ENCODE measurements at places on chromosomes 4 and X.

GRCh38 chr4:102616636-102617035 is 115.5 kb downstream of the NFKB1 start:
- no peak for DNase-seq

DNA sequence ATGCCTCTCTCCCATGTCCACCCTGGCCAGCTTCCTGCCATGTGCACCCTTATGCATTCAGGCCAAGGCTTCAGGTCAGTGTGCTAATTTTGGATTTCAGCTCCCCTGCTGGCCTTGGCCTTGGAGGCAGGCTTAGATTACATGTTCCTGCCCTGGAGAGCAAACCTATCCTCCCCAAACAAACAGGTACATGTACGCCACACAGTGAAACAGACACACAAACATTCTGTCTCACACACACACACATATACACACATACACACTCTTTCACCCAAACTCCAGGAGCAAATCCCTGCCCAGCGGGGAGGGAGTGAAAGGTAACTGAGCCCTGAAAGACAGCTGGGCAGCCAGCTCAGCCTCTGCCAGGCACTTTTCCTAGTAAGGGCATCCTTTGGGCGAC is 62.7 kb upstream of the ARHGAP36 start:
- no peak for DNase-seq

DNA sequence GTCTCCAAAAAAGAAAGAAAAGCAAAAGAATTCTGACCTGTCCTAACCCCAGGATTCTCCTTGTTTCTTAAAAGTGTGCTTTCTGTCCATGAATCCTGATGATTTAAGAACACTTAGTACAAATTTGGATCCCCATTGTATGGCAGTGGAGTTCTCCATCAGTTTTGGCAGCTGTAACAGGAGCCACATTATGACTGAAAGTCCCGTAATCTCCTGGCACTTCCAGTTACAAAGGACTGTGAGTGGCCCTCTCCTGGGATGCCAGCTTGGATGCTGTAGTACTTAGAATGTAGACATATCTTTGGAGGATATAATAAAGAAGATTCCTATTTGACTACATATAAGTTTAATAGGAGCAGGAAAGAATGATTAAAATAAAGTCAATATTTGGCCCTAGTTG is 20.6 kb downstream of the AP1AR start:
- DNase-seq = no peak

DNA sequence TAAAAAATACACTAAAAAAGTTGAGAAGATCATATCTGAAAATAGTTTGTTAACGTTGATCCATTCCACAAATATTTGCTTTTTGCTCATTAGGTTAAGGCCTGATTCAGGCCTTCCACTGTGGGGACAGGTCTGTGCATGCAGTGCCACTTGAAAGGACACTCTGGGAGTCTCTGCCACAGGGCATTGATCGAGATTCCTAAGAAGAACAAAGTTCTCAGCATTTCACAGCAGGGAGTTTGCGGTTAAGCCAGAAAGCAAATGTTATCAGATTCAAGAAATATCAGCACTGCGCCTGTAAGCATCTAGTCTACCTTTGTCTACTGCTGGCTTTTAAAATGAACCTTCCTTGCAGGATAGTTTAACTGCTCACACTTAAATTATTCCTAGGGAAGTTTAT is 62.2 kb upstream of the TNIP3 start:
- DNase-seq = no peak

Measured in iris pigment epithelial cell (primary cell).